ENCODE measurements at places on chromosomes 16 and 17.

DNA sequence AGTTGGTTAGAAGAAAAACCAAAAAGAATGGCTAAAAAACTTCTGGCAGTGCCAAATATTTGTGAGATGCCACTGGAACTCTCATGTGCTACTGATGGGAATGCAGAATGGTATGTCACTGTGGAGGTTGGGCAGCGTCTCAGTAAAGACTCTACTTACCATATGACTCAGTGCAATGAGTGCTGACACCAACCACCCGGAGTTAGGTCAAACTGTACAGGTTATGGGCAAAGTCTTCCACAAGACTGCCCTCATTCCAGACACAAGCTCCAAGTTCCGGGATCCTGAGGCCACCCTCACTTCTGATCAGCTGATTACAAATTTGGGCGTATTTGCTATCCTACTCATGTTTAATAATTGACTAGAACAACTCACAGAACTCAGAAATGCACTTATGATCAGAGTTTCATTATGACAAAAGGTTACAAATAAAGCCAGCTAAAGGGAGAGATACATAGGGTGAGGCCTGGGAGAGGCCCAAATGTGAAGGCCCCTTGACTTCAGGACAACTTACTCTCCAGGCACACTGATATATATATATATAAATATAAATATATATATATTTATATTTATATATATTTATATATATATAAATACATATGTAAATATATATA is 114.9 kb downstream of the TRIM37 start:
- no peaks in the 10 kb centered on the region for H3K4me1 ChIP-seq
- H3K36me3 ChIP-seq: no peaks in the 10 kb centered on the region
- H3K27ac ChIP-seq: no peak overlapping the region

DNA sequence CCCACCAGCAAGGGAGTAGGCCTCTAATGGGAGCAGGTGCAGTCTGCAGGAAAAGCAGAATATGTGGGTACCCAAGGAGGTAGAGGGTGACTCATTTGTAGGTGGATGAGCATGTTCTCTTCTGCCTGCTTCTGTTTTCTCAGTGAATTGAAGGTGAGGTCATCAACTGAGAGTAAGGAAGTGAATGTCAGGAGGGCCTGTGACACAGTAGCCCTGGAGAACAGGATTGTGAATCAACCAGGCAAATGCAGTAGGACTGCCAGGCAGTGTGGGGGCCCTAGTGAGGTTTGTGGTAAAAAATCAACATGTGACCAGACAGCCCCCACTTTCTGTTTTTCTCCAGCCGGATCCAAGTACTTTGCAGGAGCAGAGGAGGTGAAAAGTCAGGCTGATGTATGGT is 150.5 kb upstream of the SOX9 start:
- no peaks in the 10 kb centered on the region for H3K4me1 ChIP-seq
- H3K4me3 ChIP-seq: no peak overlapping the region
- DNase-seq: no peak
- H3K36me3 ChIP-seq: no peaks in the 10 kb centered on the region
- no peaks in the 10 kb centered on the region for H3K27me3 ChIP-seq

DNA sequence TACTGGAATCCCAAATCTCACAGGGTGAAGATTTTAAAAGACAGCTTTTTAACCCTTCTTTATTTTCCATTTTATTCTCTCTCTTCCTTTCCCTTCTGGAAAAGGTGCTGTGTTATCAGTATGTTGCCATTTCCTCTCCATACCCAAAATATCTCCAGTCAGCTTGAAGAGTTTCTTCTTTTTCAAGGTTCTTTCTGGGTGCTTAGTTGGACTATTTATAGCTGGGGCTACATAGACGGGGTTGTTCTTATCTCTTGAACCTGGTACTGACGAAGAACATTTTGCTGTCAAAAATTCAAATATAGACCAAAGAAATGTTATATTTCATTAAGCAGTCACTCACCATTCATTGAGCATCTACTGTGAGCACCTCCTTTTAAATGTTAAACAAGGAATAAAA is 48.6 kb downstream of the IST1 start:
- no peak for DNase-seq
- no peak overlapping the region for H3K4me3 ChIP-seq
- H3K36me3 ChIP-seq: no peaks in the 10 kb centered on the region
- peaks cover 9% of the 10 kb centered on the region for H3K4me1 ChIP-seq
- no peak overlapping the region for H3K27ac ChIP-seq
- no peaks in the 10 kb centered on the region for H3K27me3 ChIP-seq

DNA sequence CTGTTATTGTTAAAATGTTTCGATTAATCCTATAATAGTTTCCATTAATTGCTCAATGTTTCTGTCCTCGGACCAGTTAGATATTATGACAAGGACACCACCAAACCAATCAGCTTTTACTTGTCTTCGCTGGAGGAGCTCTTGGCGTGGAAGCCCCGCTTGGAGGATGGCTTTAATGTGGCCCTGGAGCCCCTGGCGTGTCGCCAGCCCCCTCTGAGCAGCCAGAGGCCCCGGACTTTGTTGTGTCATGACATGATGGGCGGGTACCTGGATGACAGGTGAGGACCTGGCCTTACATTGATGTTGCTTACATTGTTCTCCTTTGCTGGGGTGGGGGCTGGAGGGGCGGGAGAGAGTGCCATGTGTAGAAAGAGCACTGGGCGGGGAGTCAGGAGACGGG is 3.0 kb downstream of the ENGASE start:
- peaks cover 6% of the 10 kb centered on the region for H3K4me1 ChIP-seq
- H3K27ac ChIP-seq: no peak overlapping the region
- no peak overlapping the region for H3K4me3 ChIP-seq
- H3K27me3 ChIP-seq: no peaks in the 10 kb centered on the region
- DNase-seq: no peak
- H3K36me3 ChIP-seq: peaks cover 22% of the 10 kb centered on the region

All from thyroid gland (tissue), 4 donors.